ENCODE measurements at places on chromosomes 5 and 9. TPM values are rescaled to one million over a fixed set of nuclear protein-coding genes. Genes with fewer than 3 reads are reported as not detected.

AK8 gene
- 1.3 TPM for total RNA-seq

CD72 gene
- 1.4 TPM for total RNA-seq

HARS2 gene
- total RNA-seq, result 31.8 TPM

SLC23A1 gene
- not detected for total RNA-seq

ABCA2 gene
- total RNA-seq, result 37.1 TPM

TMEM141 gene
- 31.0 TPM for total RNA-seq

DNA sequence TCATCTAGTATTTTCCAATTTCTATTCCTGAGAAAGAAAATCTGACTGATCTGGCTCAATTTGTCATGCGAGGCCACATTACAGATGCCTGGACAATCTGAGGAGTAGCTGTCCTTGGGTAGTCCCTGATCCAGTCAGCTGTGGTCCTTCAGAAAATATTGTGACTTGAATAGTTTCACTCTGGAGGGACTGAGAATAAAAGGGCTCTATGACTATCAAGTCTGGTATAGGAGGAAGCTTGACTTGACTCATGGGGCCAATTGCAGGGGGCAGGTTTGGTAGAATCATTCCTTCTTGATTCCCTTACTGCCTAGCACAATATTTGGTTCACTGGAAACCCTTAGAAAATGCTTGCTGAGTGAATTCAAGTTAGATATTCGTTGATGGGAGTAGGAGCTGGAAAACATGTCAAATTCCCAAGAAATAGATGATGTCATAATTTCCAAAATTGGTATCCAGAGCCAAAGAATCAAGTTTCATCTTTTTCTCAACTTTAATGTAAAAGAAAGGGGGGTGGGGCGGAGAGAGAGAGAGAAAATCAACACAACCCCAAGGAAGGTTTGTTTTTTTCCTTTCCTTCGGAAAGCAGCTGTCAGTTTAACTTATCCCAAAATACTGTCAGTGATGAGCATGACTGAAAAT is 32.4 kb upstream of the STX17 start:
- no peaks in the 10 kb centered on the region for H3K36me3 ChIP-seq
- H3K4me1 ChIP-seq, result no peaks in the 10 kb centered on the region
- no peak overlapping the region for H3K4me3 ChIP-seq
- no peak overlapping the region for H3K27ac ChIP-seq

- H3K36me3 ChIP-seq, result no peaks in the 10 kb centered on the region
- H3K4me1 ChIP-seq, result peaks cover 61% of the 10 kb centered on the region
- H3K27ac ChIP-seq, result no peak overlapping the region
These were observed 70.0 kb downstream of the EXOSC2 start for GRCh38 chr9:130763331-130764171.

GRCh38 chr9:96626912-96627311 is 7.3 kb upstream of the CDC14B start:
- peaks cover under 1% of the 10 kb centered on the region for H3K4me1 ChIP-seq
- H3K36me3 ChIP-seq, result no peaks in the 10 kb centered on the region
- H3K4me3 ChIP-seq, result no peak overlapping the region
- no peak overlapping the region for H3K27ac ChIP-seq
- H3K27me3 ChIP-seq, result peaks cover 9% of the 10 kb centered on the region

DNA sequence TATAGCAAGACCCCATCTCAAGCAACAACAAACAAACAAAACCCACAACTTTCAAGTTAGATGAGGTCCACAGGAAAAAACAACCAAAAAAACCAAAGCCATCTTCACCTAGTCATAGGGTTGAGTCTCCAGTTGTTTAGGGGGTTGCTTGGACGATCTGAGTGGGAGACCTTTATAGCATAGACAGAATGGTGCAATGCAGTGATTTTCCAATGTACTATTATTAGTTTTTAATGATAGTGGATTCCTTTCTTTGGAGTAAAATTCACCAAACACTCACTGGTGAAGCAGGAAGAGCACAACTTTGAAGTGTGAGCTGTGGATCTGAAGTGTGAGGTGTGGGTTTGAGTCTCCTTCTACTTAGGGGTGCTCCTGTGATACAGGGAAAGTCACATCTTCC is 67.0 kb upstream of the KLF9 start:
- H3K27me3 ChIP-seq, result peaks cover 10% of the 10 kb centered on the region
- DNase-seq, result no peak
- peaks cover 16% of the 10 kb centered on the region for H3K4me1 ChIP-seq
- no peak overlapping the region for H3K27ac ChIP-seq
- H3K4me3 ChIP-seq, result no peak overlapping the region

DNA sequence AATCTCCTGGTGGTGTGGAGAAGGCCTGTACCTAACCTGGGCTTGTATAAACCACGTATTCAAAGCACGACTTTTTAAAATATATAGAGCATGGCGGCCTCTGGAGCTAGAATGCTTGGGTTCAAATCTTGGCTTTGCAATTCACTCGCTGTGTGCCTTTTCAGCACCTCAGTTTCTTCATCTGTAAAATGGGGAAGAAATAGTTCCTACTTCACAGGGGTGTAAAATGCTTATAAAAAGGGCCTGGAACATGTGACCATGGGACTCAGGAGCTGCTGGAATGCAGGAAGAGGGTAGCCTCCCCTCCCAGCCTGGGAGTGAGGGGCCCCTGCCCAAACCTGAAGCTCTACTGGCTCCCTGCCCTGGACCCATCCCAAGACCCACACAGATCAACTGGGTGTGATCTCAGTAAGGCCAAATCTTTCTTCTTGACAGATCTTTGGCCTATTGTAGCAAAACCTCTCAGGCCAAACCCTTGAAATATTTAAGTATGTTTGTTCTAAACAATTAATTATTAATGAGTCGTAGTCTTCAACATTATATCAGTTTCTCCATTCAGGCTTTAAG is 269.0 kb downstream of the ZSWIM6 start:
- H3K4me1 ChIP-seq, result peaks cover 12% of the 10 kb centered on the region
- peak overlapping the region; percentile 57 for H3K27ac ChIP-seq
- H3K27me3 ChIP-seq, result no peaks in the 10 kb centered on the region

DNA sequence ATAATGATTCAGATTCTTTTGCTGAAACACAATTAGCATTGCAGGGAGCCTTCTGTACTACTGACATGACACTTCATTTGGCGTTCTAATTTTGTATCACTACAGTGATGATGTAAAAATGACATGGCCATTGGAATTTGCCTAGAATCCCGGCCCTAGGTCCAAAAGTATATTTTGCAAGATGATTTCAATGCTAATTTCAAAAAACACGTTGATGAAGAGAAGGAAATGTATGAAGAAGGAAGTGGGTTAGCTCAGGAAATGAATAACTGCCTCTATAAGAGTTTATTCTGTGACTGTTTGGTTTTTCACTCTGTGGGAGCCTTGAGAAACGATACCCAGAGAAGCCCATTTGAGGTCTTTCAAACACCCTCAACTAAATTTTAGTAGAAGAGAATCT is 59.3 kb downstream of the OSTF1 start:
- no peaks in the 10 kb centered on the region for H3K27me3 ChIP-seq
- no peak overlapping the region for H3K27ac ChIP-seq
- no peak overlapping the region for H3K4me3 ChIP-seq
- peaks cover 4% of the 10 kb centered on the region for H3K4me1 ChIP-seq
- H3K36me3 ChIP-seq, result peaks cover 11% of the 10 kb centered on the region

DNA sequence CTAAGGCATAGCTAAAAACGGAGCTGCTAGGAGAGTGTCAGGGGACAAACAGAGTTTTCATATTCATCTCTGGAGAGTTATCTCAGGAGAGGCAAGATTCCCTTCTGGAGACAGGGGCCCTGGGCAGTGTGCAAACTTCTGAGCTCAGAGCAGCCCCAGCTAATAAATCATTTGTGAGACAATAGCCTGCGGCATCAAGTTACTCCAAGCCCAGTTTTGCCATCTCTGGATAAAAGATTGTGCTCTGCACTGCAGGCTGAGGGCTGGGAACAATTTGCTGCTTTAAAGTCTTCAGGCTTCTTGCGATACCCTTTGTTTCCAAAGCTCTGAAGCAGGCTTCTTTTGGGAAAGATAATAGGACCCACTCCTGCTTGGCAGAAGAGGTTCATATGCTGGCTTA is 164.3 kb upstream of the BRINP1 start:
- H3K27me3 ChIP-seq, result peaks cover 14% of the 10 kb centered on the region
- no peak overlapping the region for H3K27ac ChIP-seq
- H3K36me3 ChIP-seq, result no peaks in the 10 kb centered on the region
- peaks cover 7% of the 10 kb centered on the region for H3K4me1 ChIP-seq
- H3K4me3 ChIP-seq, result no peak overlapping the region

DNA sequence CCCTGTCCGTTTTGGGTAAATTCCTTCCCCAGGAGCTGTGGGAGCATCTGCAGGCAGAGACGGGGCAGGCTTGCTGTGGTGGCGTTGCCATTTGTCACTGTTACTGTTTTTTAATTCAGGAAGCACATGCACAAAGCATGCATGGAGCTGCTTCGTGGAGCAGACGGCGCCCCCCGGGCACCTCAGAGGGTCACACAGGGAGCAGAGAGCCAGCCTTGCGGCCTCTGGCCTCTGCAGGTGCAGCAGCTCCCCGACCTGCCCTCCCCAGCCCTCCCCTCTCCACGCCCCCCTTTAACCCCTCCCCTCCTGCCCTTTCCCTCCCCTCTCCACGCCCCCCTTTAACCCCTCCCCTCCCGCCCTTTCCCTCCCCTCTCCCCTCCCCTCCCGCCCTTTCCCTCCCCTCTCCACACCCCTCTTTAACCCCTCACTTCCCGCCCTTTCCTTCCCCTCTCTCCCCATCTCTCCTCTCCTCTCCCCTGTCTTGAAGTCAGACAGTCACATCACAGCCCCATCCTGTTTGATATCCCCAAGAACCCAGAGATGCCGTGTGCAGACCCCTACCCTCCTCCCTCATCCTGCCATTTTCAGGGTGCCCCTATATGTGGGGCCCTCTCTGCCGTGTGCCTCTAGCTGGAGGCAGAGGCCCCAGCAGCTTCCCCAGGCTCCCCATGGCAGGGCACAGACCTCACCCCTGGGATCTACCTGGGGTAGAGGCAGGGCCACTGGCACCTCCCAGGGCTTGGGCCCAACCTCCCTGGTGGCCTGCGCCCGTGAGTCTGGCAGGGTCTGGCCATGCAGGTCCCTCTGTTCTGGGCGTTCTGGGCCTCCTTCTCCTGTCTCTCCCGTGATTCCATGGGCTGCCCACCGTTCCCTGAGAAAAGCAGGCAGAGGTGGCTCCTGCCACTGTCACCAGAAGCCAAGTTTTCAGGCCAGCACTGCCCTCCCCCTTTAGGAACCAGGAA is 29.6 kb upstream of the UBAC1 start:
- H3K4me1 ChIP-seq, result peaks cover 15% of the 10 kb centered on the region
- no peak for DNase-seq
- no peaks in the 10 kb centered on the region for H3K36me3 ChIP-seq

GRCh38 chr5:50702615-50703366 is 36.4 kb downstream of the PARP8 start:
- H3K27me3 ChIP-seq, result no peaks in the 10 kb centered on the region
- no peak overlapping the region for H3K4me3 ChIP-seq
- no peaks in the 10 kb centered on the region for H3K36me3 ChIP-seq
- H3K27ac ChIP-seq, result no peak overlapping the region

- peaks cover 4% of the 10 kb centered on the region for H3K27me3 ChIP-seq
- H3K36me3 ChIP-seq, result no peaks in the 10 kb centered on the region
- H3K4me3 ChIP-seq, result peak overlapping the region; percentile 23
- no peak for DNase-seq
These were observed 616 bp upstream of the QRFP start for GRCh38 chr9:130897105-130897751.

DNA sequence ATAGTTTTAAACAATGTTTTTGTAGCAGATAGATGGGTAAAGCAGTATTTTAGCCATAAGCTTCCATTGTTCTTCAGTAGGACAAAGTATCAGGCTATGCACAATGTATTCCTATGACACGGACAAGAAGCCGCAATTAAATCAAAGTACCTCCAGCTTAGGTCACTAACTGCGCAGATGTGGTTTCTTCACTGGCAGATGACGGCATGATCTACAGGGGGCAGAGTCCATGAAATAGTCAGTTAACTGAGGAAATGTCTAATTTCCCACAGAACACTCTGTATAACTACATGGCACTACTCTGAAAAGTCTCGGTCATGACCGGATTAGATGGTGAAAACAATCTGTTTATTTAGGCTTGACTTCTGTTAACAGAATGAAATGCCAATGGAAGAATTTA is 120.7 kb upstream of the TRPM3 start:
- H3K4me1 ChIP-seq, result peaks cover 22% of the 10 kb centered on the region
- no peak for DNase-seq
- no peaks in the 10 kb centered on the region for H3K36me3 ChIP-seq
- no peaks in the 10 kb centered on the region for H3K27me3 ChIP-seq
- H3K4me3 ChIP-seq, result no peak overlapping the region

DNA sequence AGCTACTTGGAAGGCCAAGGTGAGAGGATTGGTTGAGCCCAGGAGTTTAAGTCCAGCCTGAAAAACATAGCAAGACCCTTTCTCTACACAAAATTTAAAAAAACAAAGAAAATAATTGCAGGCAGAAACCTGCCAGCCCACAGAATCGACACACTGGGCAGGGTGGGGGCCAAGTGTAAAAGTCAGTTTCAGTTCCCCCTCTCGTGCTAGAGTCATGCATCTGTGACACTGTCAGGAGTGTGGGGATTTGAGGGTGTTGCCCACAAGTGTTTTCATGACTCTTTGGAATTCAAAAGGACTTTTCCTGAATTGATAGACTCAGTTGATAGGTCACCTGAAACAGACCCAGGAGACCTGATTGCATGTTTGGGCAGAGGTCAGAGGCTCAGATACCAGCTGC is 47.6 kb downstream of the PRRC2B start:
- no peak for DNase-seq
- peaks cover 13% of the 10 kb centered on the region for H3K4me1 ChIP-seq
- no peak overlapping the region for H3K4me3 ChIP-seq
- H3K36me3 ChIP-seq, result peaks cover 31% of the 10 kb centered on the region

DNA sequence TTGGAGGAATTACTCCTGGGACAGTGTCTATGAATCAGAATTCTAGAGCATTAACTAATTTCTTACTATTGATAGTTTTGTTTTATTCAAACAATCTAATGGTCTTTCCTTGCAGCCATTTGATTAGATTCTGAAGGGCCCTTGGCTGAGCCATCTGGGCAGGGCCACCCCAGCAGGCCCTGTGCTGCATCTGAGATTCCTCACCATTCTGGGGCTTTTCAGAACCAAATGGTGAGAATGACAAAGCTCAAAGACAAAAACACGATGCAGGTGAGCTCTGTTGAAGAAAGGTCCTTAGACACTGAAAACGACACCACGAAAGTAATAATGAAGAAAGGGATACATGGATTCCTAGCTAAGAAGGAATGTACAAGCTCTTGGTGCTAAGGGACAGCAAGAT is 321.0 kb upstream of the IRX4 start:
- H3K4me1 ChIP-seq, result peaks cover 47% of the 10 kb centered on the region
- peaks cover 34% of the 10 kb centered on the region for H3K27me3 ChIP-seq
- no peak overlapping the region for H3K4me3 ChIP-seq
- H3K27ac ChIP-seq, result no peak overlapping the region
- H3K36me3 ChIP-seq, result no peaks in the 10 kb centered on the region
- no peak for DNase-seq

DNA sequence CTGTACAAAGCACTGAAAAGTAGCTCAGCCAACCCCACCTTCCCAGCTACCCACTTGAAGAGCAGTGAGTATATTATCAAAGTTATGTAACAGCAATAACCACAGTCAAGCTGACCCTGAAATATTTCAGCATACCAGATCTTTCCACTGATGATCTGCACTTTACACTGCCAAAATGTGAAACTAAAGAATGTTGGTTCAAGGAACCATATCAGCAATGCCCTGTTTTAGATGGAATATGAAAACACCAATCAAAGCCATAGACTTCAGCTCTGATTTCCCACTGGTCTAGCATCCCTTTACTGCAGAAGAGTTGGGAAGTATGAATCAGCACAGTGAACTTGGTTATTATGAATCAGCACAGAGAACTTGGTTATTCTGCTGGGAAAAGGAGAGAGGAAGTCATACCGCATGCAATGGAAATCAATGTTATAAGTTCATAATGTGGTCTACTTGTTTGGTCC is 20.0 kb downstream of the CEMIP2 start:
- H3K27me3 ChIP-seq, result no peaks in the 10 kb centered on the region
- H3K4me1 ChIP-seq, result peaks cover 40% of the 10 kb centered on the region
- H3K27ac ChIP-seq, result no peak overlapping the region

GRCh38 chr9:131732061-131732526 is 7.8 kb downstream of the RAPGEF1 start:
- H3K36me3 ChIP-seq, result peaks cover 5% of the 10 kb centered on the region
- DNase-seq, result no peak
- no peak overlapping the region for H3K27ac ChIP-seq
- H3K27me3 ChIP-seq, result no peaks in the 10 kb centered on the region

Measured in neural crest cell (in vitro differentiated cells).